ENCODE measurements at places on chromosomes 12 and 14. TPM values are rescaled to one million over a fixed set of nuclear protein-coding genes. Genes with fewer than 3 reads are reported as not detected.

- DNase-seq, result no peak
Observed at GRCh38 chr14:67820428-67820971, 921 bp downstream of the RAD51B start.

DNA sequence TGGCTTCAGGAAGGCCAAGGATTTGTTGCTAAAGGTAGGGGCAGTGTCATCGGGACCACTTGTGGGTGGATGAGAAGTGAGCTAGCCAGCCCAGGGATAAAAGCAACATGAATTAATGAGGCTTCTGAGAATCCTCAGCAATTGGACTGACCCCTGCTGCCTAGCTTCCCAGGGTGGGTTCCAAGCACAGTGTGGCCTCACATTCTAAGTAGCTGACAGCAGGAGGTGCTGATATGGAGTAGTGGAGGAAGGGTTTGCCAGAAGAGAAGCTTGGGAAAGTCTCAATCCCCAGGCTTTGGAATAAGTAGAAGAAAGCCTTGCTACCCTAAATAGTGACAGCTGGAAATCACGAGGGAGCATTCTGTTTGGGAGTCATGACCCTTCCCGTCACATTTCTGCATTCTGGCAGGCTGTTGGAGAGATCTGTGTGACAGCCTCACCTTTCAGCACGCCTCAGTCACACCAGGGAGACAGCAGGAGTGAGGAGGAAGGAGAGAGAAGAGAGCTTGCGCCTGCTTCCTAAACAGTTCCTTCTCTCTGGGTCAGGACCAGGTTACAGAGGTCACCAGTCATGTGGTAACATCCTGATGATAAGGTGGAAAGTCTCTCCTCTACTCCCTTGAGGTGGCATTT lies 31.2 kb downstream of the DACT1 start:
- no peak for DNase-seq

DNA sequence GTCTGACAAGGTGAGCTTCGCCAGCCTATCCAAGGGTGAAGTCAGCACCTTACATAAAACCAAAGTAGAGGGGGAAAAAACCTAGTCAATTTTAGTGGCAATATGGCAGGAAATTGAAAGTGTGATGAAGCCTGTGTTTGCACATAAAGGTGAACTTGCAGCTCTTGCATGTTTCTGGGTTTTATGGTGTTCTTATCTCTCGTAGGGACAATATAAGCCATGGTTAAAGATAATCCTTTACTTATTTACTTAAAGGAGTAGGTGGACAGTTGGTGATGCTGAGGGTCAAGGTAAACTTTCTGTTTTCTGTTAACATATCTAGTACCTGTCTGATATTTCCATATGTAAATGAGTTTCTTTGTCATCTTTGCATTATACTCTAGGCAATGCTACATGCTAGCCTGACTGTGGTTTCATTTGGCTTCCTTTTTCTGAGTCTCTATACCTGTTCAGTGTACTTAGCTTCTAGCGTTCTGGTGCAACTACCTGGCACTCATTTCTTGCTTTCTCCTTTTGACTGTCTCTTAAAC lies 32.8 kb downstream of the CCDC91 start:
- DNase-seq, result no peak

DNA sequence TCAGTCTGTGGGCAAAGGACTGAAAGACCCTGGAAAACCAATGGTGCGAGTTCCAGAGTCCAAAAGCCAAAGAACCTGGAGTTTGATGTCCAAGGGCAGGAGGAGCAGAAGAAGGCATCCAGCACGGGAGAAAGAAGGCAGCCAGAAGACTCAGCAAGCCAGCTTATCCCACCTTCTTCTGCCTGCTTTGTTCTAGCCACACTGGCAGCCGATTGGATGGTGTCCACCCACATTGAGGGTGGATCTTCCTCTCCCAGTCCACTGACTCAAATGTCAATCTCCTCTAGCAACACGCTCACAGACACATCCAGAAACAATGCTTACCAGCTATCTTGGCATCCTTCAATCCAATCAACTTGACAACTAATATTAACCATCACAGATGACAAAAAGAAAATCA lies 57.2 kb upstream of the CAPRIN2 start:
- no peak for DNase-seq

The ANKRD13A gene
- total RNA-seq, result 21.4 TPM

DNA sequence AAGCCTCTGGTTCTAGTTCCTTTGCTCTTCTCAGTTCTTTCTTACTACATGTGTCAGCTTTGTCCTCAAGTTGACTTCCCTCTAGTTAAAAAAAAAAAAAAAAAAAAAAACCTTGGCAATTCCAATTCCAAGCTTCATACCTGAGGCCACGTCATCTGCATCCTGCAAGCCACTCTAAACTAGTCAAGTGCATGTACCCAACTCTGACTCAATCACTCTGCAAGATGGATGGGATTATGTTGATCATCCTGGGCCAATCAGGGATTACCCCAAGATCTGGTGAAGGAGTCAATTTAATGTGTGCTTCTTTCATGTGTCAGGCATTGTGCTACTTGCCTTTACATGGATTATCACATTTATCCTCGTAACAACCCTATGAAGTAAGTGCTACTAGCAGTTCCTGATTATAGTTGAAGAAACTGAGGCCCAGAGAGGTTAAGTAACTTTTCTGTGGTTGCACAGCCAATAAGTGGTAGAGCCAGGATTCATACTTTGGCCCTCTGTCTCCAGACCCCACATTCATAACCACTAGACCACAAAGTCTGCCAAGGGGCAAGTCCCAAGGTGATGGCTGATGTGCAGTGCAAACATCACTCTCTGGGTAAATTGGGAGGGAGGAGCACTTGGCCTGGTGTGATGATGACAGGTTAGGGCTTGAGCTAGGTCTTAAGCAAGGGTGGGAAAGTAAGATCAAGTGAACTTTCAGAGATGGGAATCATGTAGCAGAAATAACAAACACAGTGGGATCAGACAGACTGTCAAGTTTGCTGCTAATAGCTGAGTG lies 17.3 kb upstream of the CCND2 start:
- DNase-seq, result no peak

The KRT85 gene
- total RNA-seq, result not detected

- DNase-seq, result no peak
Observed at GRCh38 chr12:20549108-20549719, 145.9 kb upstream of the SLCO1C1 start.

GRCh38 chr14:40911141-40911540 lies 695.5 kb upstream of the LRFN5 start:
- DNase-seq, result no peak

The FAM181A gene
- not detected for total RNA-seq

- DNase-seq, result no peak
Observed at GRCh38 chr12:112823582-112824149, 32.1 kb downstream of the RPH3A start.

The PLEKHH1 gene
- total RNA-seq, result 2.0 TPM

Data from gastrocnemius medialis (tissue), 4 donors.